ENCODE measurements at places on chromosomes 5 and 9. TPM values are rescaled to one million over a fixed set of nuclear protein-coding genes. Genes with fewer than 3 reads are reported as not detected.

GRCh38 chr5:134383980-134384697 is 12.8 kb downstream of the UBE2B start:
- no peak for DNase-seq

- no peak for DNase-seq
These were observed 6.5 kb upstream of the INSL6 start for GRCh38 chr9:5191985-5192384.

GRCh38 chr9:95670122-95670521 is 153.4 kb upstream of the PTCH1 start:
- no peak for DNase-seq

DNA sequence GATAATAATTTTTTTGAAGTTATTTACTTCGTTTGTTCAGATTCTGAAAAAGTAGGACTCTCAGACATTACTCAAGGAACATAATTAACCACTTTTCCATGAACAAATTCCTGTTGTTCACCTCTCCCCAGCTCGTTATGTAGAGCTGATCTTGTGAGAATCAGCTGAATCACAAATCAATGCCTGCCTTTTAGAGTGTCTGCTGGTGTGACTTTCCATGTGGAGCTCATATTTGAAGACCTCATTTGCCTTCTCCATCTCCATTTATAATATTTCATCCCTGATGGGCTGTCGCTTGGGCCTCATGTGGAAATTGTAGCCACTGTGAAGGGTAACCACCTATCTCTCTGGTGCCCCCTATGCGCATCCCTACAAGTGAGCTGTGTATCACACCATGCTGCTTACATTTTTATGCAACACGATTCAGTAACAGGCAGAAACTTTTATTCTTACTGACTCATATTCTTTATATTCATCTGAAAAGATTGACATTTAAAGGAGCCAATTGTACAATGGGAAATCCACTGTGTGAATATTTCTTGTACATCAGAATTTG is 111.3 kb downstream of the STK32A start:
- no peak for DNase-seq

GRCh38 chr5:41840251-41840650 is 30.0 kb downstream of the OXCT1 start:
- no peak for DNase-seq

DNA sequence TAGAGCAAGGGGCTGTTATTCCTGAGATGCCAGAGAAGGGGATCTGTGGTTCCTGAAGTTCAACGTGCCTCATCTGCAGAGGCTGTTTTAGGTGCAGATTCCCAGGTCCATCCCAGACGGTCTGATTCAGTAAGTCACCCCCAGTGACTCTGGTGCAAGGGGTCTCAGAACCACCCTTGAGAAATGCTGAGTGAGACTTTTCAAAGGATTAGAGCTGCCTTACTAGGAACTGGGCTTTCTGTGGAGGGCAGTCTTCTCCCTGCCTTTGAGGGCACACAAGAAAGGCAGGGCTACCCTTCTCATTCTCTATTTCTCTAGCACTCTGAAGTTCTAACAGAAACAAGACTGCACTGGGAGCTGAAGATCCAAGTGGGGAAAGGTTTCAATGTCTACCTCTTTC is 66.5 kb downstream of the FAM114A2 start:
- no peak for DNase-seq

GRCh38 chr5:98630621-98631020 is 142.8 kb upstream of the RGMB start:
- DNase-seq, result no peak

The DMRT3 gene
- 0.53 TPM for total RNA-seq
